ENCODE measurements at places on chromosomes 5 and 9.
A peak's percentile ranks its signal among the peaks of the same experiment; 100 is the strongest.

- H3K27me3 ChIP-seq = no peaks in the 10 kb centered on the region
- no peaks in the 10 kb centered on the region for H3K4me1 ChIP-seq
- no peak overlapping the region for H3K27ac ChIP-seq
- DNase-seq = no peak
Measured at GRCh38 chr5:51652980-51653379, 269.7 kb downstream of the ISL1 start.

GRCh38 chr9:81259896-81260295 is 429.5 kb downstream of the TLE1 start:
- H3K27ac ChIP-seq = no peak overlapping the region
- H3K4me1 ChIP-seq = no peaks in the 10 kb centered on the region
- no peaks in the 10 kb centered on the region for H3K27me3 ChIP-seq

DNA sequence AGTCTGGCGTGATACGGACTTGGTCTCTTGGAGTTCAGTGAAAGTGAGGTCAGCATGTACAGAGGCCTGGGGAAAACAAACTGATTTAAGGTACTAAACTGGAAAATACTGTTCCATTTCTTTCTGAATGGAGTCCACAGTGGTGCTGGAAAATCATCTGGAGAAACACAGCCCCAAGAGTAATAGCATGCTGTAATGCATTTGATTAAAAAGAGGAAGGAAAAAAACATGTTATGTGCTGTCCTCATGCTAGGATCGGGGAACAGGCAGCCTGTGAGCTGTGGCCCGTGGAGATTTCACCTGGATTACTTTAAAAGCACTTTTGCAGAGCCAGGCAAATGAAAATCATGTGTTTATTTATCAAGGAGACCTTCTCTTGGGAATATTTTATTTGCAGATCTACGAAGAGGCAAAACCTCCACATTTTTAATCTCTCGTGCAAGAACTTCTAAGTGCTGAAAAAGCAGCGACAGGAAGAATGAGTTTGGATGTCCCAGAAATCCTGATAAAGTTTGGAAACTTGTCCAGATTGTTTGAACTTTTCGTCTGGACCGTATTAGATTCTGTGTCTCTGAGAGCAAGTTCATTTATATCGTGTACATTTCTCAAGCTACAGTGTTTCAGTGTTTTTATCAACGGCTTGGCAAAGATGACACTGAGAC is 228.8 kb downstream of the GAS1 start:
- H3K27me3 ChIP-seq = no peaks in the 10 kb centered on the region
- H3K4me1 ChIP-seq = no peaks in the 10 kb centered on the region
- no peak for DNase-seq
- no peak overlapping the region for H3K4me3 ChIP-seq

DNA sequence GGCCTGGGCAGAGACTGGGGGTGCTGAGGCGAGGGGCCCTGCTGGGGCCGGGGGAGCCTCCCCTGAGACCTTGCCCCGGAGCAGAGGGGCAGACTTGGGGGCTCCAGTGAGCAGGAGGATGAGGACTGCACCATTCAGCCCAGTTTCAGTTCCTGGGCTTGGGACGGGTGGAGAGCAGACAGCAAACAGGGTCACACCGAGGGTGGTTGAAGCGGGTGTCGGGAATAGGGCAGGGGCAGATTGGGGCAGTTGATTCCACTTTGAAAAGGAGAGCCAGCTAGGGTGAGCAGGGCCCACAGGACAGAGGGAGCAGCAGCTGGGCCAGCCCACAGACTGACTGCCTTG is 4.5 kb downstream of the GRK6 start:
- no peaks in the 10 kb centered on the region for H3K27me3 ChIP-seq
- H3K36me3 ChIP-seq = peaks cover 5% of the 10 kb centered on the region
- no peak for DNase-seq
- peaks cover 11% of the 10 kb centered on the region for H3K4me1 ChIP-seq
- H3K27ac ChIP-seq = no peak overlapping the region

DNA sequence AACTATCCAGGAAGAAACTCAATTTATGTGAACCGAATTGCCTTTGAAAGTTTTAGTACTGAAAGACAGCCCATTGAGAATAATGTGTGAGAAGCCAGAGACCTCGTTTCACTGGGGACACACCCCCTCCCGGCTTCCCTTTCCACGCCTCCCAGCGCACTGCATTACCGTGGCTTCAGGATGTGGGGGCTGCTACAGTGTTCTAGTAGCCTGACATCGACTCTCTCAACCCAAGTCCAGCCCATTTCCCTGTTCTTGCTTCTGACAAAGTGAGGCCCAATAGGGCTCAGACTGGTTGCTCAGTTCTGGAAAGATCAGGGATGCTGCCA is 3.5 kb downstream of the PAX5 start:
- H3K27me3 ChIP-seq = no peaks in the 10 kb centered on the region
- no peak overlapping the region for H3K4me3 ChIP-seq
- H3K4me1 ChIP-seq = peaks cover 5% of the 10 kb centered on the region
- DNase-seq = no peak
- H3K36me3 ChIP-seq = no peaks in the 10 kb centered on the region

GRCh38 chr9:135601988-135602387 is 37.4 kb downstream of the GLT6D1 start:
- no peak overlapping the region for H3K4me3 ChIP-seq
- H3K36me3 ChIP-seq = no peaks in the 10 kb centered on the region
- DNase-seq = no peak
- no peaks in the 10 kb centered on the region for H3K4me1 ChIP-seq
- H3K27ac ChIP-seq = no peak overlapping the region

DNA sequence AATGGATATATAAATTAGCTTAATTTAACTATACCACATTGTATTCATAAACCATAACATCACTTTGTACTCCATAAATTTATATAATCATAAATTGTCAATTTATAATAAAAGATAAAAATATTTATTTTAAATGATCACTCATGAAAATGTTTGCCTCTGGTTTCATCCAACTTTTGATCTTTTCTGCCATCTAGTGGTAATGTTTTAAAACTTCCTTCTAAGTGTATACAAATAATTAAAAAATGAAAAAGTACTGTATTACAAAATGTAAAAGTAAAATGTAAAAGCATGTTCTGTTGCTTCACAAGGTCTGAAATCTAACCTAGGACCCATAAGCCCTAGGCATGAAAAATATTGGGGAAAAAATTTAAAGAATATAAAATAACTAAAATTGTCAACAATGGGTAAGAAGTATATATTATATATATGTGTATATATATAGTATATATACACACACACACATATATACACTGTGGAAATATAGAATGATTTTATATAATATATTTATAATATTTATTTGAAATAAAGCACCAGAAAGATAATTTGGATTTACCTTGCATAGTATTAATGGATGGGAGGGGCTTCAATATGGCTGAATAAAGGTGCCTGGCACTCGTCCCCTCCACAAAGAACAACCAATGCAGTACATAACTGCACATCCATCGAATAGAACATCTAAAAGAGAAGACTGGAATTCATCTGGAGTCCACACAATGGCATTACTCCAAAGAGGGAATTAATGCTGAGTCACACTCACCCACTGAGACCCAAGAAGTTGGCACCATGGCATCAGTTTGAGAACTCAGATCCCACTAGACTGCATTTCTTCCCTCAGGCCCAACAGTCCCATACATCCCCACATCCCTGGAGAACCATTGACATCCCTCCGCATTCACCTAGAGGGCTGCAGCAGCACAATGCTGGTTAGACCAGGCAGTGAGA is 32.5 kb downstream of the ANXA1 start:
- no peaks in the 10 kb centered on the region for H3K36me3 ChIP-seq
- no peaks in the 10 kb centered on the region for H3K4me1 ChIP-seq
- DNase-seq = no peak
- H3K27ac ChIP-seq = no peak overlapping the region
- no peak overlapping the region for H3K4me3 ChIP-seq

DNA sequence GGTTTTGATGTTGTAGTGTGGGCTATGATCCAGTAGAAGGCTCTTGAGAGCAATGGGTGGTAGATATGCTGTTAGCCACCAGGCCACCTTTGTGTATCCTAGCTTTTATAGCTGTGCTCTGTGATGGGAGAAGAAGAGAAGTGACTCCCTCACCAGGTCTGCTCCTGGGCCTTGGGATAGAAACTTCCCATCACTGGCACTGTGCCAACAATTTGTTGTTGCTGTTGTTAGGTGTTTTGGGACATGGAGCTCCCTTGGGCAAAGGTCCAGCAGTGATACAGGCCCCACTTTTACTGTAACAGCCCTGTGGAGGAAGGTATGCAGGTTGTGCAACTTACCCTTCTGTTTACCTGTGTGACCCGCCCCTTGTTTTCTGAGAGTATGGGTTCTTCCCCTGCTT is 570.9 kb upstream of the GRIN3A start:
- H3K27me3 ChIP-seq = no peaks in the 10 kb centered on the region
- no peak overlapping the region for H3K4me3 ChIP-seq
- H3K36me3 ChIP-seq = no peaks in the 10 kb centered on the region
- no peak overlapping the region for H3K27ac ChIP-seq
- H3K4me1 ChIP-seq = no peaks in the 10 kb centered on the region

- no peaks in the 10 kb centered on the region for H3K36me3 ChIP-seq
- H3K4me1 ChIP-seq = no peaks in the 10 kb centered on the region
- DNase-seq = no peak
- H3K27me3 ChIP-seq = no peaks in the 10 kb centered on the region
- no peak overlapping the region for H3K27ac ChIP-seq
- H3K4me3 ChIP-seq = no peak overlapping the region
Measured at GRCh38 chr5:26945901-26946300, 92.5 kb downstream of the CDH9 start.

GRCh38 chr5:29889051-29889450 is 1304.4 kb upstream of the CDH6 start:
- no peaks in the 10 kb centered on the region for H3K27me3 ChIP-seq
- no peaks in the 10 kb centered on the region for H3K4me1 ChIP-seq
- no peak overlapping the region for H3K4me3 ChIP-seq
- no peaks in the 10 kb centered on the region for H3K36me3 ChIP-seq
- DNase-seq = no peak

DNA sequence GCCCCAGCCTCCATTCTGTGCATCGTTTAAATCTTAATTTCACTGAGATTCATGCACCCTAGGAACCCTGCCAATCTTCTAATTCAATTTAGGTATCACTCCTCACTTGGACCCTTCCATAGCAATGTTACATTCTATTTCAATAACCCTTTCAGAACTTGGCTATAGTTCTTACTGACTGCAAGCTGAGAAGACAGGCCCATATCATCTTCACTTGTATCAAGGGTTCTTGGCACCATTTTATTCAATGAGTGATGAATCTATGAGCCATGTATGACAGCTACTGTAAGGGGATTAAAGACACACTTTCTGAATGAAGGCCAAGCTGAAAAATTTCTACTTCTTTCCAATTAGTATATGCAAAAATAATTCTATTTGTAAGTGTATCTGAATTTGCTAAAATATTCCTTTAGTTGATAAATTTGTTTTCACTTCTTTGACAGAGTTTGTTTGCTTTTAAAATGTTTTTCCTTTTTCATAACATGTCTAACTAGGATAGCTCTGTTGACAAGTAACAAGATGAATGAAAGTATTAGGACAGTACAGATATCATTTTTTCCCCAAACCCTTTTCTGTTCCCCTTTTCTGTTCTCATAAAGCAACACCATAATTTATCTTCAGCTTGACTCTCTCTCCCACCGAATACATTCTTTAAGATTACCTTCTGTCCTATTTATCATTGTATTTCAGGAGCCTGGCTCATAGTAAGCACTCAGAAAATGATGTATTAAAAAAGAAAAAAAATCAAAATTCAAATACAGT is 9.6 kb downstream of the ITGA2 start:
- H3K27ac ChIP-seq = no peak overlapping the region
- no peak for DNase-seq
- peaks cover 17% of the 10 kb centered on the region for H3K4me1 ChIP-seq
- no peaks in the 10 kb centered on the region for H3K36me3 ChIP-seq

GRCh38 chr5:160133918-160134304 is 14.7 kb upstream of the PWWP2A start:
- no peaks in the 10 kb centered on the region for H3K4me1 ChIP-seq
- DNase-seq = no peak
- no peaks in the 10 kb centered on the region for H3K36me3 ChIP-seq
- no peaks in the 10 kb centered on the region for H3K27me3 ChIP-seq
- H3K27ac ChIP-seq = no peak overlapping the region

GRCh38 chr5:52710310-52710971 is 77.3 kb upstream of the ITGA1 start:
- H3K27ac ChIP-seq = no peak overlapping the region
- no peak overlapping the region for H3K4me3 ChIP-seq
- no peak for DNase-seq
- H3K27me3 ChIP-seq = no peaks in the 10 kb centered on the region
- H3K4me1 ChIP-seq = no peaks in the 10 kb centered on the region

- no peaks in the 10 kb centered on the region for H3K4me1 ChIP-seq
- H3K27me3 ChIP-seq = no peaks in the 10 kb centered on the region
Measured at GRCh38 chr5:79924936-79925893, 65.8 kb downstream of the MTX3 start.

GRCh38 chr5:149656576-149657182 is 73.4 kb upstream of the PPARGC1B start:
- H3K36me3 ChIP-seq = no peaks in the 10 kb centered on the region
- no peak overlapping the region for H3K4me3 ChIP-seq
- no peak overlapping the region for H3K27ac ChIP-seq
- H3K4me1 ChIP-seq = no peaks in the 10 kb centered on the region
- DNase-seq = peak; percentile 67

GRCh38 chr9:75184471-75184870 is 96.2 kb downstream of the OSTF1 start:
- no peaks in the 10 kb centered on the region for H3K4me1 ChIP-seq
- H3K4me3 ChIP-seq = no peak overlapping the region
- no peaks in the 10 kb centered on the region for H3K36me3 ChIP-seq

DNA sequence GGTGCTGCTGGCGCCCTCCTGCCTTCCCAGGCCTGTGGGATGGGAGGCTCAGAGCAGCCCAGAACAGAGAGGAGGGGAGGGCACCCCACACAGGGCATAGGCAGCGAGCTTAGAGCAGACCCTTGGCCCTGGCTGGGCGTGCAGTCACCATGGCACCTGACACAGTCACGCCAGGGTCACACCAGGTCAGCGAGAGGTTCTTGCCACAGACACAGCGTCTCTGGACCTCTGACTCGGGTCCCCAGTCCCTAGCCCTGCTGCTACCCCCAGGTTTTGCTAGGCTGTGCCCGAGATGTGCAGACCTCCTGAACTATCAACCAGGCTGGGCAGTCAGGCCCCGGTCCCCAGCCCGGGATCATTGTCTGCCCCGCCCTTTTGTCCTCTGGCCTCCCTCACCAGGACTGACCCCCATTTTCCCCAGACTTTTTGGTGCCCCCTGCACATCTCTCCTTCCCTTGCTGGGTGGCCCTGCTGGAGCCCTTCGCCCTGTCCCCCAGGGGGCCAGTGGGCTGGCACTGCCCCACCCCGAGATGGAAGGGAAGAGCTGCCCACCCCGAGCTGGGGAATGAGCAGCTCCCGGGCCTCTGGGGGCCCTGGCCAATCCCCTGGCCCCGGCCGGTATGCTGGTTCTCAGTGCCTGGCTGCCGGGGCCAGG is 24.5 kb upstream of the NOTCH1 start:
- DNase-seq = no peak
- peak overlapping the region; percentile 97 for H3K27ac ChIP-seq
- no peaks in the 10 kb centered on the region for H3K27me3 ChIP-seq

- H3K27me3 ChIP-seq = no peaks in the 10 kb centered on the region
- H3K4me1 ChIP-seq = no peaks in the 10 kb centered on the region
- H3K27ac ChIP-seq = no peak overlapping the region
- DNase-seq = no peak
Measured at GRCh38 chr9:85430659-85431338, 311.0 kb downstream of the AGTPBP1 start.

- no peak overlapping the region for H3K27ac ChIP-seq
- no peaks in the 10 kb centered on the region for H3K4me1 ChIP-seq
- no peak for DNase-seq
- H3K4me3 ChIP-seq = no peak overlapping the region
- no peaks in the 10 kb centered on the region for H3K27me3 ChIP-seq
Measured at GRCh38 chr9:16613605-16614004, 256.9 kb downstream of the BNC2 start.

Measured in Caco-2 (cell line).